ENCODE measurements at places on chromosomes 6 and 20.

DNA sequence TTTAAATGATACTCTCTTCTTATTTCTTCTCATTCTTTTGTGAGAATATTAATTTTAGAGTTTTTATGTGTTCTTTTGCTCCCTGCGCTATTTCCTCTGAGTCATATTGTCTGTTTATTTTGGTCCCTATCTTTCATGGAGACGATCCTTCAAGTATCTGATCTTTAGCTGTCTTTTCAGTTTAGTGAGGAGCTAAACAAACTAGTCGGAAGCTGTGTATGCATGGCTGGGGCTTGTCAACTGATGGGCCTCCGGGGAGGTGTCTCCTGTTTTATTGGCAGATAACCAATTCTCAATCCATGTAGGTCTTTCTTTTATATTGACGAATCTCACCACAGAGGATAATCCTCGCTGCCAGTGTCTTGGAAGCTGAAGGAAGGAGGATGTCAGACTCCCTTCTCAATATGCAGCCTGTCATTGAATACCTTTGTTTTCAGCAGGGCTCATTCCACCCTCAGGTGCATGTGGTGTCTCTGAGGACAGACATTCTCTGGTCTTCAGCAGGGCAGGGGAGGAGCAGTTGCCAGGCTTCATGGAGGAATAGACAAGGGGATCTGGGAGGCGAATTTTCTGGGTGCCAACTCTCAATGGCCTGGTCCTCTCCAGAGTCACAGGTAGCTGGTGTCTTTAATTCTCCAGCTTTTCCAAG, 64.9 kb downstream of the RNF182 start:
- no peak for DNase-seq

- no peak for DNase-seq
Measured at GRCh38 chr6:83155794-83156193, 37.3 kb downstream of the PGM3 start.

DNA sequence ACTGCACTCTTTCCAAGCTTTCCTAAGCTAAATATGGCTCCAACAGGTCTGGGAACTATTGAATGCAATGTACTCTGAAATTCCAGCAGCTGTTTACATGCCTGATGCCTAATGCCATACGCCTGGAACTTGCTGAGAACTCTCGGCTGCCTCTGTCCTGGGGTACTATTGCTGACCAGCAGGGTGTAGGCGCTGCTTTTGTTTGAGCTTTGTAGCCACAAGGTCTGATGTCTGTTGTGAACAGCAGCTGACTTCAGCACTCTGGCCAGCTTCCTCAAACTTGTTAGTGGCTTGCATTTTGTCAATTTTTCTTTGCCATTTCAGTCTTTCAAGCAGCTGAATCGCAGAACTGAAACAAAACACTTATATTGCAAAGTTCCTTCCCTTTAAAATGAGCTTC, 26.7 kb downstream of the SAYSD1 start:
- DNase-seq = peak; percentile 78

GRCh38 chr6:5279891-5280338, 18.6 kb downstream of the FARS2 start:
- no peak for DNase-seq

- no peak for DNase-seq
Measured at GRCh38 chr6:129120856-129121638, 238.1 kb downstream of the LAMA2 start.

DNA sequence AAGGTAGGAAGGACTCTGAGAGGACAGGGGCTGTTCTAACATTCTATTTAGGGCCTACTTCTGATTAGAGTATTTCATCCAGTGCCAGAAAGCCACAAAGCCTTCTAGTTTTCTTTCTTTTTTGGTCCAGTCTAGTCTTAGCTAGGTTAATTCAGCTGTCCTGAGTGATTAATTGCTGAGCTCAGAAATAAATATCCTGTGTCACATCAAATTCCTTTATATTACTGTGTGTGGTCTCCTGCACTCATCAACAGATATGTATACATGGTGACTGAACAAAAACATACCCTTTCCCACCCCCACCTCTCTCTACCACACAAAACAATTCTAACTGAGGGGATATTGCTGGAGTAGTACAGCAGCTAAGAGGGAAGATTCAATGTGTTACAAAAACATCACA, 601.5 kb upstream of the NRSN1 start:
- no peak for DNase-seq

DNA sequence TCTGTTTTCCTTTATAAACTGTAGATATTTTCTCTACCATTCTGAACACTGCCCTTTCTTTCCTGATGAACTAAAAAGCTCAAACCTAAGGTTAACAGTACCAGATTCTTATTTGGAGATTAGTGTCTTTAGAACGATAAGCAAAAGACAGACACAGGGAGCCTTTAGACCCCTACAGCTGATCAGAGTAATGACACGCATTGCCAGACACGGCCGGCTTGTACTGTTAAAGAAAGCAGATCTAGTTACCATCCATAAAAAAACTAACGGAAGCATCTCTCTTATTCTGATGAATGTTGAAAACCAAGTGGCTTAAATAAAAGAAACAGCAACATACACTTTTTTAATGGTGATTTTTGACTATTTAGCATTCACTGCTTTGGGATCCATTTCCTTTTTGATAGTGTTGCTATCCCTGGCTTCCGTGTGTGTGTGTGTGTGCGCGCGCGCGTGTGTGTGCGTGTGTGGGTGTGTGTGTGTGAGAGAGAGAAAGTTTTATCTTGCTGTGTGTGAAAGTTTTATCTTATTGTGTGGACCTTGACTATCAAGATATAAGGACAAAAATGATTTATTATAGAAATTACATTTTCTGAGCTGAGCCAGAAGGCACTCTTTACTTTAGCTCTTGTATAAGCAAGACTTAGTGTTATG, 95.6 kb upstream of the SLC35B3 start:
- no peak for DNase-seq

DNA sequence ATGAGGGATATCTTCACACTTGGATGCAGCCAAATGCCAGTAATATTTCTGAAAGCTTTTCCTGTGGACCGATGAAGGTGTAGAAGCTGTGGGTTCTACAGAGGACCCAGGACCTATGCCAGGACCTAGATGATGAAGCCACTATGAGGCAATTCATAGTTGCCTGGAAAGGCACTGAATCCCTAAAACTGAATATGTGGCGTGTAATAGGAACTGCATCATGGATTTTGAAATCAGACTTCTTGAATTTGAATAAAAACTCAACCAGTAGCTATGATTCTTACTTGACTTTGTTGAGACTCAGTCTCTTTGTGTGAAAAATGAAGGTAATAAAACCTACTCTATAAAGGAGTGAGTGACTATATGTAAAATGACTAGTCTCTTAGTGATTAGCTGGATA, 89.9 kb upstream of the SGK1 start:
- no peak for DNase-seq

DNA sequence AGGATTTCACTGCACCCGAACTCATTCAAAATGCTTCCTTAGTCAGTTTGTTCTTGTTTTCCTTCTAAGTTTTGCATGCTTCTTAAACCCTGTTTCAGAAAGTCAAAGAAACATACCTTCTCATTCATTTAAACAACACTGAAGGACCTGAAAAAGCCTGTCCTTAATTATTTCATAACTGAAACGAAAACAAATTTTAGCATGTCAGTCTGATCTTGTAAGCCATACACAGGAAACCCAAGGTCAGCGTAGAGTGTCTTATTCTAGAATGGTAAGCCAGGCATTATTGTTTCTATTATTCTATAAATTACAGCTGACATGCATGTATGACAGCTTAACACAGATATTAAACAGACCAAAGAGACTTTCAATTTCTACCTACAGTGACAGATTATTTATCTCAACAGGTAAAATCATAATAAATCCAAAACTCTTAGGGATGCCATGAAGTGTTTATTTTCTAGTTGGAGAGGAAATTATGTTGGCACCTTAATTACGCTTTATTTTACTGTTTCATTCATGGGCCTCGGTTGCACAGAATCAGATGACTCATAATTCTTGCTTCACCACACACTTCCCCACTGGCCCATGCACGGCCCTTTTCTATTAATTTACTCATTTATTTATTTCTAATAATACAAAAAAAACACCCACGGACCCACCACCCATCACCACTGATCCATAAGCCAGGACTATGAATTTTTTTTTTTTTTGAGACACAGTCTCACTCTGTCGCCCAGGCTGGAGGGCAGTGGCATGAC, 39.3 kb upstream of the DUSP22 start:
- DNase-seq = peak; percentile 5

- DNase-seq = no peak
Measured at GRCh38 chr6:121335087-121336008, 1.1 kb upstream of the TBC1D32 start.

- DNase-seq = no peak
Measured at GRCh38 chr20:17785007-17785406, 85.2 kb downstream of the BANF2 start.

GRCh38 chr6:125986301-125987025, at the start of gene TRMT11:
TSS of gene TRMT11 (plus strand) at chr6:125986540. CDS start at chr6:125986551, 11 bp downstream.
- DNase-seq = peak; percentile 95

- no peak for DNase-seq
Measured at GRCh38 chr6:117034971-117035370, 157.9 kb downstream of the RFX6 start.

DNA sequence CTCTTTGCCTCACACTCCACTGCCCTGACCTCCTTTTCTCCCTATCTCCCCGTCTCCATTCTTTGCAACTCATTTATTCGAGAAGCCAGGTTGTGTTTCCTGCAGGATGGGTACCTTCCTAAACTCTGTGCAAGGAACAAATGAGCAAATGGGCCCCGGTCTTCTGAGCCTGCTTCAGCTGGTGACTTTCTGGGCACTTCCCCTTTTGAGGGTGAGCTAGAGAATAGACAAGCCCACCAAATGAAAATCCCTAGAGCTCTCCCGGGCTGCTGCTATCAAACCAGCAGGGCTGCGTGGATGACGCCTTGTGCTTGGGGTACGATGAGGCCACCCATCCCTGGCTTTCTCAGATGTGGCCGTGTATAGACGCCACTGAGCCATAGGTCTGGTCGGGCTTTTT, 91.0 kb upstream of the FOXA2 start:
- DNase-seq = no peak

DNA sequence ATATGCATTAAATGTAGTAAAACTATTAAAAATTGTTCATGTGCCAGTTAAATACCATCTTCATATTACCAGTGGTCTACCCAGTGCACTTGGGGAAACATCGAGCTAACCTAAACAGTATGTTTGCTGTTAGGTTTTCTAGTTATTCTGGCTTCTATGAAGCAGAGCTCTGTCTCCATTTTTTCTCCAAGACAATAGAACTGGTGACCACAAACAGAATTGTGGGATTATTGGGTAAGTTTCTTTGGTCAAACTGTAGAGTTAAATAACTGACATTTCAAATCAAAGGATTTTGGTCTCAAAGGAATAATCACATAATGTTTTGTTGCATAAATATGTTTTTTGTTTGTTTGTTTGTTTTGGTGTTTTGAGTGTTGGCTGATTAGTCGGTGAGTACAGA, 40.5 kb upstream of the EDN3 start:
- peak; percentile 34 for DNase-seq

DNA sequence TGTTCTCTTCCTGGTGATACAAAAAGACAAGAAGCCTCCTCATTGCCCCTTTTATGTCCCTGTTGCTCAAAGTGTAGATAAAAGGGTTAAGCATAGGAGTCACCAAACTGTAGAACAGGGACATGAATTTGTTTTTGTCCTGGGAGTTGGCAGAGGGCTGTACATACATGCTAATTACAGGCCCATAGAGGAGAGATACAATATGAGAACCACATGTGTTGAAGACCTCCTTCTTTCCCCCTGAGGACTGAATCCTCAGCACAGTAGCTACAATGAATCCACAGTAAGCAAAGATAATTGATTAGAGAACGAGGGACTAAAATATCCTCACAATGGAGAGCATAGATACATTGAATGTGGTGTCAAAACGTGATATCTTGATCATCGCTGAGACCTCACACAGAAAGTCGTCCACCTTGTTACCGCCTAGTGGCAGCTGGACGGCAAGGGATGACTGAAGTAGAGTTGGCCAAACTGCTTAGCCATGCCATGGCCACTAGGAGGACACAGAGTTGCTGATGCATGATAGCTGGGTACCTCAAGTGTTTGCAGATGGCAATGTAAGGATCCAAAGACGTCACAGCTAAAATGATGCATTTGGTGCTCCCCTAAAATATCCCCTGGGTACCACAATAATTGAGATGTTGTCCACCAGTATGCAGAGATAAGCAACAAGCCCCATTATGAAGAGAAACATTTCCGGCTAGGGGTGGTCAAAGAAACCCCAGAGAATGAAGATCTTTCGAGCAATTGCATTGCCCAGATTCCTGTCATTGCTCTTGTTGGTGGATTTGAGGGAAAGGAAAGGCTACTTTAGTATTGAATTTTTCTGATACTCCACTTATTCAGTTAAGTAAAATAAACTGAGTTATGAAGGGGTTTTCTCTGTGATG, 15.0 kb downstream of the OR2B3 start:
- DNase-seq = peak; percentile 67

DNA sequence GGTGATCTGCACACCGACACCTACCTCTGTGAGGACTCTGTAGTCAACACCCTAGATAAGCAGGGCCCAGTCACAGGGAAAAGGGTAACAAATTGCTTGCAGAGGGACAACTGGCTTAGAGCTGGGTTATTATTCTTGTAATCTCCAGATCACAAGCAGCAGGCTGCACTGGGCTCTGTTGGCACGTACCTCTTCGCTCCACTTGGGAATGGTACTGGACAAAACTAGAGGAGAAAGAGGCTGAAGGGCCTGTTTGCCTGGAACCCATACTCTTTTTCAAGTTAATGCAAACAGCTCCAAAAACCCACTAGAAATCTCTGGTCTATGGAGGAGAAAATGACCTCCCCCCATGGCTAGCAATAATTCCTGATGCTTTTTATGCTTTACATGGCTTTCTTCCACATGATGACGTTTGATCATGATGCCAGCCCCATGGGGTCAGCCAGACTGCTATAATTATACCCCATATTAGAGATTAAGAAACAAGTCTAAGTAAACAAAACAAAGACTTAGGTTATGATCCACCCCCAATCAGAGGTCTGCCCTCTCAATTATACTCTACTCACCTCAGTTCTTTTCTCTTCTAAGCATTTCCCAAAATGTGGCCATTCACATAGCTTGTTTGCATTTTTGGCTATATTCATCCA, 190.0 kb downstream of the UNC5CL start:
- no peak for DNase-seq

DNA sequence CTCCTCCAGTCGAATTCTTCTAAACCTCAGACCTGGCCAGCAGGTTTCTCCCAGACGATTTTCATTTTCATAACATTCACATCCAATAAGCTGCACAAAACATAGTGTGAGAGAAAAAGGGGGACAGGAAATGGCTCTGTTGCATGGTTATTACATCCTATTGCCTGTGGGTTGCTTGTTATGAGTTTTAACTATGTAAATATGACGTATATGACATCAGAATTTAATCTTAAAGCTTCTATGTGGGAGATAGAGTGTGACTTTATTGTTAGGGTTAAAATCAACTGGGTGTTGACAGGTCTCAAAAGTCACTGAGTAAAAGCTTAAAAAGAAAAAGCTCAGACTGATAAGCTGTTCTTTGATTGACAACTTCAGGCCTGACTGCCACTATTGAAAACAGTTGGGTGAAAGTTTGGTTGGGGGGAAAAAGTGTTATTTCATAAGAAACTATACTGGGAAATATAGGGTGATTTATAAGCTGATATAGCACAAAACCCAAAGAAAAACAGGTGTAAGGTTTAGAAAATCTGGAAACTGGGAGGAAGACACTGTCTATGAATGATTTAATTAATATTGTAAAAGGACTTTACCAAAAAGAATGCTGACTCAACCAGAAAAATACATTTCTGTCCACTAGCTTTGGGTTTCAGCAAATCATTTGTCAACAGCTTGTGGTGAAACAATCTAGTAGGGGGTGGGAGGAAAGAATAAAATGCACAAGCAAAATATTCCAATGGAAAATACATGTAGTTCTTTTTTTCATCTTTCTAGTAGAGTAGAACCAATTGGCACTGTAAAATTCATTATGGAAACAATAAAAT, 134.1 kb upstream of the CEP162 start:
- DNase-seq = no peak
